ENCODE measurements at places on chromosomes 6 and 20.

DNA sequence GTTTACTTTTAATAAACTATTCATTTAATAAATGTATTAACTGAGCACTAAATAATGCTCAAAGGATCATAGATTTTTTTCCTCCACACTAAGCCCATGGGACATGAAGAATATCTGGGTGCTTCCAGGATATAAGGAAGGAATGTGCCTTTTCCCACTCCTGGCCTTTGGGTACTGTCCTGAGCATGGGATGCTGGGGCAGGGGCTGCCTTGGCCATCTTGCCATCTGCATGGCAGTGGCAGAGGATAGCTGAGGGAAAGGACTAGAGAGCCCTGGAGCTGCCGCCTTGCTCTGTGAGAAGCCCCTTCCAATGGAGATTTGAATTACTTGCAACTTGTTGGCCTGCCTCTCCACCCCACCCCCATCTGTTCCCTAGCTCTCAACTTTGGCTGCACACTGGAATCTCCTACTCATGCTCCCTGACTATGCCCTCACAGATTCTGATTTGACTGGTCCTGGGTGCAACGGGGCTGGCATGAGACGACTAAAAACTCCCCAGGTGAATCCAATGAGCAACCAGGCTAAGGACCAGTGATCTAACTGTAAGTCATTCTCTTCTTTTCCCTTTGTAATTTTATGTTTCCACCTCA is 15.6 kb downstream of the DDRGK1 start:
- peaks cover 58% of the 10 kb centered on the region for H3K36me3 ChIP-seq
- H3K27me3 ChIP-seq: no peaks in the 10 kb centered on the region
- H3K4me1 ChIP-seq: peaks cover 6% of the 10 kb centered on the region
- H3K27ac ChIP-seq: peak overlapping the region; percentile 73

- no peak overlapping the region for H3K27ac ChIP-seq
- no peak overlapping the region for H3K4me3 ChIP-seq
- peaks cover 12% of the 10 kb centered on the region for H3K4me1 ChIP-seq
- no peak for DNase-seq
- H3K36me3 ChIP-seq: no peaks in the 10 kb centered on the region
Observed at GRCh38 chr6:110946498-110946897, 12.0 kb upstream of the GTF3C6 start.

DNA sequence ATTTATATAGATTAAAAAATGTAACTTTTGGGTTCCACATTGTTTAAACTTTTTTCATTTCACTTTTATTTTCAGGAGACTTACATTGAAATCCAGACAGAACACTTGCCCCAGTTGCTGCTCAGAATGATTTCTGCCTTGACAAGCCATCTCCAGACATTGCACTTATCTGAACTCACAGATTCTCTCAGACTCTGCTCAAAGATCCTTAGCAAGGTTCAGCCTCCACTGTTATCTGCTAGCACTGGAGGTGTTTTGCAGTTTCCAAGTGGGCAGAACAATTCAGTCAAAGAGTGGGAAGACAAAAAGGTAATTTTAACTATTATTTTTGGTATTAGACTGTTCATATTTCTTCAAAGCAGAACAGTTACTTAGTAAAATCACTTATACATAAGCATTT is 58.0 kb downstream of the DOP1A start:
- H3K4me3 ChIP-seq: no peak overlapping the region
- H3K27me3 ChIP-seq: no peaks in the 10 kb centered on the region
- H3K36me3 ChIP-seq: peaks cover 81% of the 10 kb centered on the region
- DNase-seq: no peak

GRCh38 chr6:43742285-43742684 is 27.7 kb upstream of the VEGFA start:
- no peak overlapping the region for H3K27ac ChIP-seq
- peaks cover under 1% of the 10 kb centered on the region for H3K4me1 ChIP-seq
- no peak for DNase-seq

GRCh38 chr6:126204598-126204997 is 135.3 kb upstream of the CENPW start:
- no peaks in the 10 kb centered on the region for H3K36me3 ChIP-seq
- no peaks in the 10 kb centered on the region for H3K27me3 ChIP-seq
- no peak overlapping the region for H3K27ac ChIP-seq

GRCh38 chr6:119348096-119348747 is 1.3 kb downstream of the MAN1A1 start:
- H3K4me3 ChIP-seq: peak overlapping the region; percentile 90
- peaks cover 49% of the 10 kb centered on the region for H3K36me3 ChIP-seq
- no peaks in the 10 kb centered on the region for H3K27me3 ChIP-seq
- peak overlapping the region; percentile 93 for H3K27ac ChIP-seq

DNA sequence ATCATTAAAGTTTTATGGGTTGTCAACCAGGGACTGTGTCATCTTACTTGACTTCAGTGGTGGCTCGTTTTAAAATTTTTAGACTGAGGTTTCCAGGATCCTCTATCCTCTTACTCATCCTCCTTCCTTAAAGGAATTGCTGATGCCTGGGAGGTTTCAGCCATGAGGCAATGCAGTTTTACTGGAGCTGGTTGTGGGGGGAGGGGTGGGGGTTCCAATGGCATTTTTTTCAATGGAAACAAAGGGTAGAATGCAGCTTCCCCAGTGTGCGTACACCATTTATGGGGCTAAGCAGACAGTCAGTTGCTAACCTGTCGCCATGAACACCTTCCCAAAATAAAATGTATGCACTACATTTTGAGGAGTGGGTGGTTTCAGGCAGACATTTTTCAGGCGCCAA is 88.0 kb downstream of the METTL24 start:
- H3K36me3 ChIP-seq: no peaks in the 10 kb centered on the region
- no peak overlapping the region for H3K4me3 ChIP-seq
- peaks cover 11% of the 10 kb centered on the region for H3K27me3 ChIP-seq
- no peak overlapping the region for H3K27ac ChIP-seq

GRCh38 chr6:107853230-107853629 is 29.1 kb upstream of the SCML4 start:
- no peaks in the 10 kb centered on the region for H3K36me3 ChIP-seq
- H3K4me1 ChIP-seq: peaks cover 11% of the 10 kb centered on the region
- H3K4me3 ChIP-seq: no peak overlapping the region
- no peak for DNase-seq

- no peak for DNase-seq
- peaks cover 3% of the 10 kb centered on the region for H3K4me1 ChIP-seq
- no peaks in the 10 kb centered on the region for H3K36me3 ChIP-seq
- H3K27me3 ChIP-seq: no peaks in the 10 kb centered on the region
- H3K4me3 ChIP-seq: no peak overlapping the region
Observed at GRCh38 chr20:32609111-32609773, 24.1 kb upstream of the NOL4L start.

DNA sequence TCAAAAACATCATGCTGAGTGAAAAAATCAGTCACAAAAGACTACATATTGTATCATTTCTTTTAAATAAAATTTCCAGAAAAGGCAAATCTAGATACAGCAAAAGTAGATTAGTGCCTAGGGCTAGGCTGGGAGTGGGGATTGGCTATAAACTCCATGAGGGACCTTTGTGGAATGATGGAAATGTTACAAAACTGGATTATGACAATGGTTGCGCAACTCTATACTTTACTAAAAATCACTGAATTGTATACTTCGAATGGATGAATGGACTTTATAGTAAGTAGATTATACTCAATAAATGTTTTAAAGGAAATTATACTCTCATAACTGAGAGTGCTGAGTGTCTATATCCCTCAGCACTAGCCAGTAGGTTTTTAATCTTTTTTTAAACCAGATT is 4.3 kb downstream of the HMGN3 start:
- peaks cover 12% of the 10 kb centered on the region for H3K36me3 ChIP-seq
- H3K27me3 ChIP-seq: no peaks in the 10 kb centered on the region
- H3K4me3 ChIP-seq: no peak overlapping the region
- no peak for DNase-seq
- no peak overlapping the region for H3K27ac ChIP-seq

- no peaks in the 10 kb centered on the region for H3K27me3 ChIP-seq
- no peak overlapping the region for H3K4me3 ChIP-seq
- no peak for DNase-seq
- H3K27ac ChIP-seq: no peak overlapping the region
- H3K4me1 ChIP-seq: no peaks in the 10 kb centered on the region
Observed at GRCh38 chr6:20554326-20554725, 20.1 kb downstream of the CDKAL1 start.

DNA sequence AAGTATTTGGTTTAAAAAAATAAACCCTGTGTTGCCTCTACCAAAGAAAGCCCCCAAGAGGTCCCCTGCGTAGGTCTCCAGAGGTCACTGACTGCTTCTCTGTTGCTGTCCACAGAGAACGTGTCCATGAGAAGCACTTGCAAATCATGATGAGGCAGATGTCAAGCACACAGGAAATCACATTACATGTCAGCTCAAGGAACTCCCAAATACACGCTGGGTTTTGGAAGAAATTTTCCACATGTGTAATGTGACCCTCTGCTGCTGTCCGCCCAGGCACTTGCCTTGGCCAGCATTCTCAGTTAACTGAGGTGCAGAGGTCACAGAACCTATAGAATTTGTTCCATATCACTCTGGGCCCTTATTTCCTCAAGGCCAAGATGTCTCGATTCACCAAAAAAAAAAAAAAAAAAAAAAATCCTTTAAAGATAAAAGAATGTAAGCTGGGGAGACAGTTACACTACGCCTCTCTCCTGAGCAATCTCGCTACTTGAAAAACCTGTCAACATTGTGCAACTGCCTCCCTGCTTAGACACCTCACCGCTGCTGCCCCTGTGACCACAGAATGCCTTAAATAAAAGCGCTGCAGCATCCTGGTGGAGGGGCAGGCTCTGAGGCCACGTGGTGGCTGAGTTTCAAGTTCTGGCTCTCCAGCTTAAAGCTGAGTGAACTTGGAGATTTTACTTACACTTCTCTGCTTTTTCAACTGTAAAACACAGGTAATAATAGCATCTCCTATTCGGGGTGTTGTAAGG is 42.3 kb downstream of the SLC22A23 start:
- peaks cover 15% of the 10 kb centered on the region for H3K4me1 ChIP-seq
- no peak overlapping the region for H3K4me3 ChIP-seq
- H3K27ac ChIP-seq: no peak overlapping the region
- H3K36me3 ChIP-seq: no peaks in the 10 kb centered on the region

DNA sequence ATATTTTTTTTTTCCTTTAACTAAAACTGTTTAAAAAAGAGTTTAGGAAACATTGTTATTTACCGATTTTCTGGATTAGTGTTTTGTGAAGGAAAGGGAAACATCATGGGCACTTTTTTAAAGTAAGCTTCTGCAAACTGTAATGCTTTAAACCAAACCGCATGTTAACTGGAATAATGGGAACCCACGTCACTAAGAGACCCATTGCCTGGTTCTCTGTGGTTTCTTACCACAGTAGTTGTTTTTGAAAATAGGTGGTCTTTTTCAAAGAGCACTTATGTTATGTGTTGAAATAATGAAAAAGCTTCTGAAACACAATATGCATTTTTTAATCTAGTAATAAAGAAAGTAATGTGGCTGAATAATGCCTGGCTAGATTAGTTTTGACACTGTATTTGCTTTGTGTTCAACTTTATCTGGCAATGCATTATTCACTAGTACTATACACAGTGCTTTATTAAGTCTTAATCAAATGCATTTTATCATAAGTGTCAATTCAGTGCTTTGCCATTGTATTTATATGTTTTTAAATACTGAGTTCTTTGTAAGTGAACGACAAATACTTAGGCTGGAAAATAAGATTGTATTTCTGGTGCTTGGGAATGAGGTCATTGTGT is 754.1 kb upstream of the FLRT3 start:
- no peaks in the 10 kb centered on the region for H3K4me1 ChIP-seq
- H3K27ac ChIP-seq: no peak overlapping the region
- H3K27me3 ChIP-seq: no peaks in the 10 kb centered on the region
- H3K36me3 ChIP-seq: no peaks in the 10 kb centered on the region
- no peak overlapping the region for H3K4me3 ChIP-seq
- no peak for DNase-seq

- no peak for DNase-seq
- H3K27ac ChIP-seq: no peak overlapping the region
- H3K36me3 ChIP-seq: peaks cover 42% of the 10 kb centered on the region
- no peaks in the 10 kb centered on the region for H3K27me3 ChIP-seq
- H3K4me1 ChIP-seq: peaks cover 58% of the 10 kb centered on the region
Observed at GRCh38 chr6:118646977-118647376, 4.4 kb downstream of the CEP85L start.

- H3K27ac ChIP-seq: no peak overlapping the region
- DNase-seq: no peak
- no peaks in the 10 kb centered on the region for H3K36me3 ChIP-seq
Observed at GRCh38 chr6:96675597-96675996, 112.7 kb downstream of the FHL5 start.

- H3K4me1 ChIP-seq: no peaks in the 10 kb centered on the region
- H3K27ac ChIP-seq: no peak overlapping the region
- peak; percentile 72 for DNase-seq
- H3K36me3 ChIP-seq: no peaks in the 10 kb centered on the region
- H3K27me3 ChIP-seq: peaks cover 9% of the 10 kb centered on the region
Observed at GRCh38 chr6:79813854-79814709, 133.3 kb downstream of the ELOVL4 start.

DNA sequence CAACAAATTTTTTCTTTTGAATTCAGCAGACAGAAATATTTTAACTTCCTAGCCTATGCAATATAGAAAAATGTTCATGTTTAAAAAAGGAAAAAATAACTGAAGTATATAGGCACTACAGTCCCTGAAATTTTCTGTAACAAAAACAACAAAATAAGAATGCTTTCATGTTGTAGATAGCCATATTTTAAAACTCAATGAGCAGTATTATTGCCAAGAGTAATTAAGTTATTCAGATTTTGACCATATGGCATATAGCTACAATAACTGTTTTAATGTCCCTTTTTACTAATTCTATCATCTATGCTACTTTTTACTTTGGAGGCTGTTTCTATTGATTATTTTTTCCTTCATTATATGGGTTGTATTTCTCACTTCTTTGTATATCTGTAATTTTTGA is 283.3 kb upstream of the RIMS1 start:
- H3K27ac ChIP-seq: no peak overlapping the region
- H3K4me1 ChIP-seq: no peaks in the 10 kb centered on the region
- H3K27me3 ChIP-seq: no peaks in the 10 kb centered on the region
- H3K4me3 ChIP-seq: no peak overlapping the region
- DNase-seq: no peak

DNA sequence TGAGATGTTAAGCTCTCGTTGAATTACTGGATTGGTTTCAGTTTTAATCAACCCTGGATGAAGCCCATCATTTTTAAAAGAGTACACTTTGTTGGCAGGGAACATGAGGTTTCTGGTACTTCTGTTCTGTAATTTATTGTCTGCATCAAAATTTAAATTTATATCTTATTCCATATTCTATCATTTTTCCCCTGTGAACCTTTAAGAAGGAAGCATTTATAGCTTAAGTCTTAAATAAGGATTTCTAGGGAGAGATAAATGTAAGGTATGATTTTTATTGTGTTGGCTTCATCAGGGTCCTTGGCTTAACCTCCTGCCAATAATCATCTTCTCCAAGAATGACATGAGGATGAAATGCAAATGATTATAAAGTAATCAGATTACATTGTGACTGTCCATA is 40.6 kb downstream of the MLIP start:
- H3K27me3 ChIP-seq: no peaks in the 10 kb centered on the region
- no peak overlapping the region for H3K27ac ChIP-seq
- no peak for DNase-seq
- no peak overlapping the region for H3K4me3 ChIP-seq
- no peaks in the 10 kb centered on the region for H3K4me1 ChIP-seq
